ENCODE measurements at places on chromosomes 4 and X. TPM values are rescaled to one million over a fixed set of nuclear protein-coding genes. Genes with fewer than 3 reads are reported as not detected.
A peak's percentile ranks its signal among the peaks of the same experiment; 100 is the strongest.

GRCh38 chr4:168097161-168097560, 4.8 kb downstream of the ANXA10 start:
- H3K4me3 ChIP-seq: no peak overlapping the region
- H3K36me3 ChIP-seq: no peaks in the 10 kb centered on the region
- no peaks in the 10 kb centered on the region for H3K27me3 ChIP-seq

- no peak for DNase-seq
- H3K27ac ChIP-seq: no peak overlapping the region
Measured at GRCh38 chr4:119103263-119103662, 32.4 kb upstream of the MYOZ2 start.

DNA sequence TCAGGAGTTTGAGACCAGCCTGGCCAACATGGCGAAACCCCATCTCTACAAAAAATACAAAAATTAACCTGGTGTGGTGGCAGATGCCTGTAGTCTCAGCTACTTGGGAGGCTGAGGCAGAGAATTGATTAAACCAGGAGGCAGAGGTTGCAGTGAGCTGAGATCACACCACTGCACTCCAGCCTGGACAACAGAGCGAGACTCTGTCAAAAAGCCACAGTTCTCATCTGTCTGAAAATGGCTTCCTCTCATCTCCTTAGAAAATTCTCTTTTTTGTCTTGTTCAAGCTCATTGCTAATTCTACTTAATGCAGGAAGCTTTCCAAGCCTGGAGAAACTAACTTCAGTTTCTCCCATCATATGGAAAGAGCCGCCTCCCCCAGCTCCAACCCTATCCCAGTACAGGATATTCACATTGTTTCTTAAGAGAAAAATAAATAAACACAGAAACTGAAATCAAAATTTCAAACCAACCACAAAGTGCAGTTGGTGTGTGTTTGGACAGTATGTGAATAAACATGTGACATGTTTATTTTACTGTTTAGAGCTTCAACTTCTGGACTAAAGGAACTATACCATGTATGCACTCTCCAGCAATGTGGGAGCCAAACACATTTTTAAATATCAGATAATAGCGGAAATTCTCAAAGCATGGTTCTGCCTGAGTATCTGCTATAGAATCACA, 55.0 kb upstream of the GAB1 start:
- no peak overlapping the region for H3K4me3 ChIP-seq
- no peak overlapping the region for H3K27ac ChIP-seq
- H3K36me3 ChIP-seq: no peaks in the 10 kb centered on the region
- H3K4me1 ChIP-seq: no peaks in the 10 kb centered on the region

DNA sequence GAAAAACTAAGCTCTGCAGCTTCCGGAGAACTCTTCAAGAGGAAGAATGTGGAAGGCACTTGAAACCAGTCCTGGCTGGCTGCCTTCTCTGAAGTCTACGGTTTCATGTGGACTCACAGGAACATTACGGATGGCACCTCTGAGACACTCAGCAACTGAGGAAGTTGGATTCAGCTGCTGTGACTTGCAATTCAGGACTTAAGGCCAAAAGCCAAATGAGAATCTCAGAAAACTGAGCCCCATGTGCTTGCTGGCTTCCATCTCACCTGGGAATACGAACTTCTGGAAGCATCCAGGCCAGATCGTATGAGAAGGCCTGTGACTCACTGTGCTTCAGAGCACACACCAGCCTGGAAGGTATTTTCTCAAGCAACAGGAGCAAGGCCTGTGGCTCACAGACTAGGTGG, 107.8 kb upstream of the GPC4 start:
- no peaks in the 10 kb centered on the region for H3K36me3 ChIP-seq
- H3K27ac ChIP-seq: no peak overlapping the region
- DNase-seq: no peak
- H3K4me3 ChIP-seq: no peak overlapping the region

DNA sequence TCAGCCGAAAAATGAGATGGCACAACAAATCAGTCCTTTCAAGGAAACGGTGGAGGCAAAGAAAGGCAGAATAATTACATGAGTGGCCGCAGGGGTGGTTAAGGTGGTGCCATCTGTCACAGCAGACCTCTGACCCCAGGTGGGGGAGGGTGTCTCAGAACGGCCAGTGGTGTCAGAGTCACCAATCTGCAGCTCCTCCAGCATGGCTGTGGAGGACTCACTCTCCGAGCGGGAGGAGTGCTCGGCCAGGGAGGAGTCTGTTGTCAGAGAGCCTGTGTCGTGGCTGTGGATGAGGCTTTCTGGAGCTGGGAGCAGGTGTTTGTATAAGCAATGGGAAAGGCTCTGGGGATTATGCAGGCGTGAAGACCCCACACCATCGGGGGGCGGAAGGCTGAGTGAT, 130.3 kb upstream of the PDLIM3 start:
- H3K27ac ChIP-seq: no peak overlapping the region
- no peaks in the 10 kb centered on the region for H3K36me3 ChIP-seq
- no peaks in the 10 kb centered on the region for H3K4me1 ChIP-seq
- H3K4me3 ChIP-seq: no peak overlapping the region

DNA sequence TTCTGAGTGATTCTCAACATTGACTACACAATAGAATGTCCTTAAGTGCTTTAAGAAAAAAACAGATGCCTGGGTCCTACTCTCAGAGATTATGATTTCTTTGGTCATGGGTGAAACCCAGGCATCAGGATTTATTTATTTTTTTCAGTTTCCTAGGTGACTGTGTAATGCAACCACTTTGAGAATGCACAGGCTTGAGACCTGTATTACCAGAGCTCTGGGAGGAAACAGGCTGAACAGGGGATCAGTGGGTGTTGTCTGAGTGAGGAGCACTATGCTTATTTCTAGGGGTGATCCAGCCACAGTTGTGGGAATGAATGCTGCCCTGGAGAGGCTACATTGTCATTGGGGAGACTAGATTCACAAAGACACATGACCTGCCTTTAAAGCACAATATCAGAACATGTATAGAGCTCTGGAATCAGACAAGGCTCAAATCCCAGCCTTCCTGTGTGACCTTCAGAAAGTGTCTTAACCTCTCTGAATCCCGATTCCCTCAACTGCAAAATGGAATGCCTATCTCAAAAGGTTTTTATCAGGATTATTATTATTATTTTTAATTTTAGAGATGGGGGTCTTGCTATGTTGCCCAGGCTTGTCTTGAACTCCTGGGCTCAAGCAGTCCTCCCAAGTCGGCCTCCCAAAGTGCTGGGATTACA, 61.6 kb upstream of the PRPS1 start:
- H3K36me3 ChIP-seq: no peaks in the 10 kb centered on the region
- no peak for DNase-seq
- H3K27me3 ChIP-seq: peaks cover 2% of the 10 kb centered on the region
- no peak overlapping the region for H3K27ac ChIP-seq

GRCh38 chr4:1597021-1597931, 86.8 kb downstream of the FAM53A start:
- no peak overlapping the region for H3K27ac ChIP-seq
- H3K4me1 ChIP-seq: no peaks in the 10 kb centered on the region
- H3K36me3 ChIP-seq: no peaks in the 10 kb centered on the region
- no peak overlapping the region for H3K4me3 ChIP-seq
- no peaks in the 10 kb centered on the region for H3K27me3 ChIP-seq
- DNase-seq: no peak

DNA sequence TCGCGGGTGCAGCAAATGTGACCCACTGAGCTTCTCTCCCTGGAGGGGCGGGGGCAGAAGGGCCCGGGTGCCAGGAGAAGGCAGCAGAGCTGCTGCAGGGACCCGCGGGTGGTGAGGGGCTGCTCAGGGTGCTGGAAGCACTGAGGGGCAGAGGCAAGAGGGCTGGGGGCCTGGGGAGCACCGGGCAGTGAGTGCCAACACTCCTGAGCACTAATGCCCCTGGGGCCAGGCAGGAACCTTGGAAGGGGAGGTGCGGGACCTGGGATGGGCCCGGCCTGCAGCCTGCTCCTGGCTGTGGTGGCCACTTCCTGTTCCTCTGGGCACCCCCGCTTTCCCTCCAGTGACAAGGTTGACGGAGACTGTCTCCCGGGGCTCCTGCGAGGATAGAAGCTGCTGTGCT, 66.5 kb upstream of the ADRA2C start:
- no peak overlapping the region for H3K4me3 ChIP-seq
- DNase-seq: no peak
- no peak overlapping the region for H3K27ac ChIP-seq
- H3K36me3 ChIP-seq: no peaks in the 10 kb centered on the region

GRCh38 chr4:154422152-154422551, 69.4 kb downstream of the DCHS2 start:
- H3K27me3 ChIP-seq: peaks cover 30% of the 10 kb centered on the region
- peaks cover 1% of the 10 kb centered on the region for H3K4me1 ChIP-seq
- DNase-seq: no peak
- H3K36me3 ChIP-seq: no peaks in the 10 kb centered on the region
- no peak overlapping the region for H3K27ac ChIP-seq

GRCh38 chr4:152068866-152069265, 308.1 kb upstream of the GATB start:
- DNase-seq: no peak
- H3K27ac ChIP-seq: no peak overlapping the region
- H3K4me3 ChIP-seq: no peak overlapping the region
- H3K36me3 ChIP-seq: peaks cover 2% of the 10 kb centered on the region
- peaks cover 32% of the 10 kb centered on the region for H3K4me1 ChIP-seq
- no peaks in the 10 kb centered on the region for H3K27me3 ChIP-seq

DNA sequence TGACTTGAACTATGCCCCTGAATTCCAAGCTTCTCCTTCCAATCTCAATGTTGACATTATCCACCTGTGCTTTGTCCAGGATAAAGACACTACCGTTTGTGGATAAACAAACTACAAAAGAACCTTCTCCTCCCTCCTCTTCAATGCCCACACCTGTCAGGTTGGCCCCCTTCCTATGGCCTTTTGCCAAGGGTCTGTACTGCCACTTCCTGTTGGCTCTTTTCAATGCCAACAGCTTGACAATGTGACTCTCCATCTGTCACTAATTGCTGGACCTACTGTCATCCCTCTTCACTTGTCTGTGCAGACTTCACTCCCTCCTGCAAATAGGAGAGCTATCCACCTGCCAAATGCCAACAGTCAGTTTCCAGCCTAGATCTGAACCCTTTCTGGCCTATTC, 35.8 kb upstream of the MID1 start:
- no peak for DNase-seq
- H3K4me1 ChIP-seq: no peaks in the 10 kb centered on the region
- no peak overlapping the region for H3K4me3 ChIP-seq
- no peaks in the 10 kb centered on the region for H3K27me3 ChIP-seq
- no peak overlapping the region for H3K27ac ChIP-seq

GRCh38 chrX:49291615-49292337, 11.7 kb upstream of the GAGE10 start:
- no peak overlapping the region for H3K4me3 ChIP-seq
- DNase-seq: peak; percentile 76
- peak overlapping the region; percentile 81 for H3K27ac ChIP-seq
- peaks cover 35% of the 10 kb centered on the region for H3K4me1 ChIP-seq

- DNase-seq: no peak
- H3K36me3 ChIP-seq: no peaks in the 10 kb centered on the region
- H3K4me1 ChIP-seq: no peaks in the 10 kb centered on the region
- H3K27me3 ChIP-seq: peaks cover 8% of the 10 kb centered on the region
- H3K27ac ChIP-seq: no peak overlapping the region
Measured at GRCh38 chr4:88143504-88143903, 14.9 kb downstream of the ABCG2 start.

DNA sequence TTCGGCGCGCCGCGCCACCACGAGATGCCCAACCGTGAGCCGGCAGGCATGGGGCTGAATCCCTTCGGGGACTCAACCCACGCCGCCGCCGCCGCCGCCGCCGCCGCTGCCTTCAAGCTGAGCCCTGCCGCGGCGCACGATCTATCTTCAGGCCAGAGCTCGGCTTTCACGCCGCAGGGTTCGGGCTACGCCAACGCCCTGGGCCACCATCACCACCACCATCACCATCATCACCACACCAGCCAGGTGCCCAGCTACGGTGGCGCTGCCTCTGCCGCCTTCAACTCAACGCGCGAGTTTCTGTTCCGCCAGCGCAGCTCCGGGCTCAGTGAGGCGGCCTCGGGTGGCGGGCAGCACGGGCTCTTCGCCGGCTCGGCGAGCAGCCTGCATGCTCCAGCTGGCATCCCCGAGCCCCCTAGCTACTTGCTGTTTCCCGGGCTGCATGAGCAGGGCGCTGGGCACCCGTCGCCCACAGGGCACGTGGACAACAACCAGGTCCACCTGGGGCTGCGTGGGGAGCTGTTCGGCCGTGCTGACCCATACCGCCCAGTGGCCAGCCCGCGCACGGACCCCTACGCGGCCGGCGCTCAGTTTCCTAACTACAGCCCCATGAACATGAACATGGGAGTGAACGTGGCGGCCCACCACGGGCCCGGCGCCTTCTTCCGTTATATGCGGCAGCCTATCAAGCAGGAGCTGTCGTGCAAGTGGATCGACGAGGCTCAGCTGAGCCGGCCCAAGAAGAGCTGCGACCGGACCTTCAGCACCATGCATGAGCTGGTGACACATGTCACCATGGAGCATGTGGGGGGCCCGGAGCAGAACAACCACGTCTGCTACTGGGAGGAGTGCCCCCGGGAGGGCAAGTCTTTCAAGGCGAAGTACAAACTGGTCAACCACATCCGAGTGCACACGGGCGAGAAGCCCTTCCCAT, 1.1 kb downstream of the ZIC3 start:
- H3K27ac ChIP-seq: peak overlapping the region; percentile 62
- no peak for DNase-seq
- H3K27me3 ChIP-seq: peaks cover 69% of the 10 kb centered on the region
- peaks cover 6% of the 10 kb centered on the region for H3K4me1 ChIP-seq

DNA sequence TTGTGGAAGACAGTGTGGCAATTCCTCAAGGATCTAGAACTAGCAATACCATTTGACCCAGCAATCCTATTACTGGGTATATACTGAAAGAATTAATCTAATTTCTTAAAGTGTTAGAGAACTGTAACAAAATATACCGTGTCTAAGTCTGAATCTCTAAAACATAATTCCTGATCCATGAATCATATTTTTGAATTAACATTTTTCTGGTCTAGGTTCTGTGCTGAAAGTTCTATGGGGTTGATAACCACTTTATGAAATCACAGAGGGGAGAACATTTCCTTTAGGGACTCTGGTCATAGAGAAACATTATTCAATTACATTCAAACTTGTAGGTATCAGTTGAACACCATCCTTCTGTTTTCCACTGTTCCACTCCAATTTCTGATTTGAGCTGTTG, 91.9 kb upstream of the ETNPPL start:
- H3K27me3 ChIP-seq: peaks cover 6% of the 10 kb centered on the region
- peaks cover 41% of the 10 kb centered on the region for H3K4me1 ChIP-seq
- H3K27ac ChIP-seq: no peak overlapping the region

DNA sequence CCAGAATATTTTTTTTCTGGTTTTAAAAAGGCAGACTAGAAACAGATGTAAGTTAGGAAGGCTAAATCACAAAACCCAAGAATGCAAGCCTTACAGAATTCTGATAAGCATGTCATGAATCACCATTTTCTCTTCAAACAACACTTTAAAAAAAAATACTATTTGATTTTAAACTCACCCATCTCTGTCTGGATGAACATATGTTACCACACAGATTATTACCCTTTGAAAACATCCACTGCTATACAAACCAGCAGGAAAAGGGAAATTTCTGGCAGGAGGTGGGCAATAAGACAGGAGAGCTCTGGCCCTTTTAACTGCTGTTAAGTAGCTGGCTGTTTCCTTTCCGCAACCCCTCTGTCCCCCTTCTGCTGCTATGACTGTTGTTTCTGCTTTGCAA, 317.7 kb upstream of the NOCT start:
- no peaks in the 10 kb centered on the region for H3K36me3 ChIP-seq
- H3K27me3 ChIP-seq: no peaks in the 10 kb centered on the region
- H3K4me3 ChIP-seq: no peak overlapping the region
- DNase-seq: no peak
- H3K27ac ChIP-seq: no peak overlapping the region
- H3K4me1 ChIP-seq: no peaks in the 10 kb centered on the region

Gene HNRNPD
- total RNA-seq: 430 TPM

Gene EVC
- total RNA-seq: 1.3 TPM

Gene CDK16
- 64.2 TPM for total RNA-seq

Gene MXRA5
- total RNA-seq: not detected

Gene GPR173
- total RNA-seq: not detected
